ENCODE measurements at places on chromosomes 16 and 17.

GRCh38 chr17:37570527-37571093, 38.6 kb downstream of the SYNRG start:
- peak; percentile 41 for DNase-seq

DNA sequence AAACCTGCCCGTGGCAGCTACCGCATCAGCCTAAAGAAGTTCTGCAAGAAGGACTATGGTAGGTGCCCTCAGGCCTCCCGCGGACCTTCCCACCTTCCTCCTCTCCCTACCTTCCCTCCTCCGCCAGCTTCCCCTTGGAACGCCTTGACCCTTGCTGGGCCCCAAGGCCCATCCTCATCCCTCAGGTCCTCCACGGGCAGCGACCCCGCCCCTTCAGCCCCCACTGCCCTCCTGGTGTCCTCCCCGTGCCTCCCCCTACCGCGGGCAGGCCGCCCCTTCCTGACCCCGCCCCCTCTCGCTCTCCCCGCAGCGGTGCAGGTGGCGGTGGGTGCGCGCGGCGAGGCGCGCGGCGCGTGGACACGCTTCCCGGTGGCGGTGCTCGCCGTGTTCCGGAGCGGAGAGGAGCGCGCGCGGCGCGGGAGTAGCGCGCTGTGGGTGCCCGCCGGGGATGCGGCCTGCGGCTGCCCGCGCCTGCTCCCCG, 1.4 kb upstream of the TBC1D24 start:
- DNase-seq: peak; percentile 52

- DNase-seq: no peak
These were observed 124.7 kb upstream of the TNRC6C start for GRCh38 chr17:77833769-77834168.

- DNase-seq: no peak
These were observed 5.4 kb downstream of the CD7 start for GRCh38 chr17:82311971-82312370.

- no peak for DNase-seq
These were observed 36.6 kb downstream of the PHLPP2 start for GRCh38 chr16:71687861-71688260.

DNA sequence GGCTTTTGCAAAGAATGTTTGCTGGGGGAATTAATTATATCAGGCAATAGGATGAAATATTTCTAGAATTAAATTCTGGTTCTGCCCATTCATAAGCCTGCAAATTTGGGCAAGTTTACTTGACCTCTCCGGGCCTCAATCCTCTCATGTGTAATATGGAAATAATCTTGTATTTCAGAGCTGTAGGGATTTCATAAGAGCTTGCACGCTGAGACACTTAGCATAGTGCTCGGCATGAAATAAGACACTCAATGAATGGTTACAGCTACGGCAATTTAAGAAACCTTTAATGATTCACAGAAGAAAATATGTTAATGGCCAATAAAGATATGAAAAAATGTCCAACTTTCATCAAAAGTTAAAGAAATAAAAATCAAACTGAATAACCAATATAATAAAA, 40.6 kb upstream of the PITPNM3 start:
- no peak for DNase-seq

DNA sequence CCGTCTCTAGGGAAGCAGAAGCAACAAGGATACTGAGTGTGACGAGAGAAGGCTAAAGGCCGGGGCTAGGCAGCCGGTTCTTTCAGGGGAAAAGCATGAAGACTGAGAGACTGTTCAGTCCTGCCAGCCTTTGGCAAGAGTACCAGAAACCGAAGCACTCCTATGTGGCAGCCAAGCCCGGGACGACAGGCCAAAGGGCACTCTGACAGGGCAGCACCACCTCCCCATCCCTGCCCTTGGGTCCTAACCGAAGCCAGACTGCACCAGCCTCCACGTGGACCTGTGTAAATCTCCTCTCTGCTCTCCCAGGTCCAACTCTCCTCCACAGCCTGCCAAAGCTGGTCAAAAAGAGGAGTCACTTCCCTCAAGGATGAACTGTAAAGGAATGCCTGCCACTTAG, 23.5 kb upstream of the ALOX15 start:
- DNase-seq: no peak

DNA sequence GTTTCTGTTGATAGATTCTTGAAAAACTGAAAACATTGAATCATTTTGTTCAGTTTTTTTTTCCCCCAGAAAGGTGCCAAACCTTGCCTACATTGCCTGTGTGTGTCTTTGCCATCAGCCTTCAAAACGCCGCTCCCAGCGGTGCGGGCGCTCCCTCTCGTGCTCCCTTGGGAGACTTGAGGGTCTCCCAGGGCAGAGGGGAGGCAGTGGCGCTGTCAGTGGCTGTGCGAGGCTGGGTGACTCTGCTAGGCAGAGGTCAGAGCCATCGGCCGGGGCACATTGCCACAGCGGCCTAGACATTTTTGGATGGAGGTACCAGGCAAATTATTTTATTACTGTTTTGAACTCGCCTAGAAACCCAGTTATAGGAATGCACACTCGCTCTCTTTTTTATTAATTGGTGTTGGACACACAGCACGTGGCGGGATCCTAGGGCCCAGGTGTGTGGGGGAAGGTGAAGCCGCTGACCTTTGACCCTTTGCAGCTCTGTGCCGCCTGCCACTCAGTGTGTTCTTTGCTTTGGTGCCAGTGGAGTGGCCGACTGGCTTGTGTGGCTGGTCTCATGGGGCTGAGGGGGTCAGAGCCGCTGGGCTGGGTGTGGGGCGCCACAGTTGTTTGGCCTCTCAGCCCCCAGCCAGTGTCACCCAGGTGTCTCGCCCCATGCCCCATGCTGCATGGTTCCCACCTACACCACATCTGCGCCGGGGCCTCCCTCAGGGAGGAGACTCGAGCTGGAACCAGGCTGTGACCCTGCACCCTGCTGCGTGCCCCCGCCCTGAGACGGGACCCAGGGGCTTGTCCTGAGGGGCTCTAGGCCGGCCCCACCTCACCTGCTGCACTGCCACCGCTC, 115.7 kb downstream of the BANP start:
- no peak for DNase-seq

- DNase-seq: peak; percentile 37
These were observed 117.4 kb downstream of the IRF8 start for GRCh38 chr16:86016201-86016965.

DNA sequence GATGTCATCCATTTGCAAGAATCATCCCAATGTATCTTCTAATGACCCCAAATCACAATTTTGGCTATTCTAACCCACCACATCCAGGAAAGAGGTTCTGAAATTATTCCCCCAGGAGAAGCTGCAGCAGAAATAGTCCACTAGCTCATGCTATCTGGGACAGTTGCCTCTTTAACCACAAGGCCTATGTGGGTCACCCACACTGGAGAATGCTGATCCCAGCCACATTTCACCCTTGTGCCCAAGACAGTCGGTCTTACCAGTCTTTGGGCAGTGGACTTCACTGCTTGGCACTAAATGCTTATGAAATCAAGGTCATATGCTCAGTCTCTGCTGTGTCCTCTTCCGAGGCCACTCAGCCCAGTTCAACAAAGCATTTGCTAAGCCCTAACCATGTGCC, 27.0 kb downstream of the ABCC12 start:
- DNase-seq: no peak

Measured in RPMI8226 (cell line).